ENCODE measurements at places on chromosomes 6 and 20.

DNA sequence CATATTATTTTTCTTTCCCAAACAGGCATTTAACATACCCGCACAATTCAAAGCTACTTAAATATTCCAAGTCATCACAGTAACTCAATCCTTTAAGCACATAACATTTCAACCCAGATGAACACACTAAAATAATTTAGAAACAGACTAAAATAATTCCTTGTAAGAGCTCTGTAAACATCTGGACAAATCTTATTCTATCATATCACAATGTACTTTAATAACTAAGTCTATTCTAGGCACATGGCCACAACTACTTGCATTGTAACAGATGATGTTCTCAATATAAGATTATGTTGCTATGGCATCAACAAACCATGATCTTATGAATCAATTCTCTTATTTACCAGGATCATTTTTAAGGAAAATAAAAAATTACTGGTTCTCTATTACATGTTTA, 123.2 kb upstream of the THEMIS start:
- no peak for DNase-seq

GRCh38 chr20:21430020-21430419, 32.7 kb upstream of the NKX2-4 start:
- DNase-seq = no peak

DNA sequence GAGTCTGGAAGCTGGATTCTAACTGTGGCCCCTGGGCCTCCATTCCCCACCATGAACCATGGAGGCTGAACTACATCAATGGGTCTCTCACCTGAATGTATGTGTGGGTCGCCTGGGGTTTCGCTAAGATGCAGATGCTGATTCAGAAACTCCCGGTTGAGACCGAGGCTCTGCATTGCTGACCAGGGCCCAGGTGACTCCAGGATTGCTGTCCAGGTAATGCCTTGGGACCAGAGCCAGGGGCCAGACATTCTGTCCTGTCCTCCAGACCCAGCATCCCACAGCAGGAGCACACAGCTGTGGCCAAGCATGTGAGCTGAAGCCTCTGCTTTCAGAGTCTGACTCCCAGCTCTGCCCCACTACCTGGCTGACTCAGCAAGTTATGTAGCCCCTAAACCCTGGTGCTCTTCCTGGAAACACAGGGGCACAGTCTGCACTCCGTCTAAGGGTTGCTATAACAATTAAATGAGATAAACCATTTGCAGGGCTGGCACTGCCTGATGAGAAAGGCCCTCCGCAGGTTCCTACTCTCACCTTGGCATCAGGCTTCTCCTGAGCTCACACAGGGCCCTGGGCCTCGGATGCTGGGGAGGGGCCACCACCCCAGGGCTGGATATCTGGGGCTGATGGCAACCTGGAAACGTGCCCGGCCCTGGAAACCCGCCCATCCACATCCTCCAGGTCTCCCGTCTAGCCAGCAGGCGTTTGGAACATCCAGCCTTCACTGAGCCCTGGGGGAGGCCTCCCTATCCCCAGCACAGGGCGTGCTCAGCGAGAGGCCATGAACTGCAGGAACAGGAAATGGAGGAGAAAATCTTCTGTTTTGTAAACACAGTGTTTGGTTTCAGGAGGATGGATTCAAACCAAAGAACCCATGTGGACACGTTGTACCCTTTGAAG, 175.7 kb downstream of the DLL1 start:
- DNase-seq = peak; percentile 32

GRCh38 chr6:156933201-156934068, 156.3 kb downstream of the ARID1B start:
- no peak for DNase-seq

DNA sequence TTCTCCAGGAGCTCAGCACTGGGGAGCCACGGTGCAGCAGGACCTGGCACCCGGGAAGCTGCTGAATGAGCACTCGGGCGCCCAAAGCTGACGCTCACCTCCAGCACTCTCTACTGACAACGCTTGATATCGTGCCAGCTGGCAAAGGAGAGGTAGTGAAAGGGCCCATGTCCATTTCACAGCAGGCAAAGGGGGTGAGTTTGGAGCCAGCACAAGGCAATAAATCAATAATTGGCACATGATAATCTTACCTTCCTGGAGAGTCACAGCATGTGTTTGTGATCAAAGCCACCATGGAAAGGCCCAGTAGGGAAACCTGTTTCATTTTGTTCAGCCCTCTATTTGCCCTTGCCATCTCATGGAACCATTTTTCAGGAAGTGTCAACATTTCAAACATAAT, 23.3 kb upstream of the SMIM26 start:
- no peak for DNase-seq

DNA sequence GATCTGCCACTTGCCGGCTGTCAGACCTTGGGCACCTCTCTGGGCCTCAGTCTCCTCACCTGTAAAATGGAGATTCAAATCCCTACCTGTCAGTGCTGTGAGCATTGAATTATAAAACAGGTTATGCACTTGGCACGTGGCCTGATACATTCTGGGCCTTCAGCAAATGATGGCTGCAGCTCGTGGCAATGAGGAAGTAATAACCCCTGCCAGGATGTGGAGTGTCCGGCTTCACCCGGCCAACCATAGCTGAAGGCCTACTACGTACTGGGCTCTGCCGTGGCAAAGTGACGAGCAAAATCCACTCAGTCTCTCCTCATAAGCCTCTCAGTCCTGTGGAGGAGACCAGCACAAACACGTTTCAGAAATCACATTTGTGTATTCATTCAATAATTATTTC, 10.9 kb upstream of the VSTM2L start:
- no peak for DNase-seq

DNA sequence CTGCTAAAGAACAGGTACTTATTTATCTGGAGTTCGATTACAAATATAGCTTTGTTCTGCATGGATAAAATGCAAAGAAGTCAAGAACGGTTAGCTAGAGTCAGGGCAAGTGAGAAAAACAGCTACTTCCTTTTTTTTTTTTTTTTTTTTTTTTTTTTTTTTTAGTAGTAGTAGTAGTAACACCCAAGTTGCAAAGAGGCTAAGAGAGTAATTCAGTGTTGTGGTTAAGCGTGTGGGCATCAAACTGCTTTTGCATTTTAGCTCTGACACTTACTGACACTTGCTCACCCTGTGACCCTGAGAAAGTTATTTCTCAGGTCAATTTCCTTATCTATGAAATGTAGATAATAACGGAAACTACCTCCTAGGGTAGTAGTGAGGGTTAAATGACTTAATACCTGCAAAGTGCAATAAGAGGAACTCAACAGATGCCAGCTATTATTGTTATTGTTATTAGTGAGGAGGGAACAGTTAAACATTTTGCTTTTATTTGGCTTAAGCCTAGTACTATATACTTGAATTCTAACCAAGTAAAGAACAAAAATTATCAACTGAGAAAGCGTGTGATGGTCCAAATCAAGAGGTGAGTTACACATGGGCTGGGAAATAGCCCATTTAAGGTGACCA, 86.7 kb upstream of the BACH2 start:
- no peak for DNase-seq

Measured in aorta (tissue), 5 donors.